ENCODE measurements at places on chromosomes 2 and 18.

DNA sequence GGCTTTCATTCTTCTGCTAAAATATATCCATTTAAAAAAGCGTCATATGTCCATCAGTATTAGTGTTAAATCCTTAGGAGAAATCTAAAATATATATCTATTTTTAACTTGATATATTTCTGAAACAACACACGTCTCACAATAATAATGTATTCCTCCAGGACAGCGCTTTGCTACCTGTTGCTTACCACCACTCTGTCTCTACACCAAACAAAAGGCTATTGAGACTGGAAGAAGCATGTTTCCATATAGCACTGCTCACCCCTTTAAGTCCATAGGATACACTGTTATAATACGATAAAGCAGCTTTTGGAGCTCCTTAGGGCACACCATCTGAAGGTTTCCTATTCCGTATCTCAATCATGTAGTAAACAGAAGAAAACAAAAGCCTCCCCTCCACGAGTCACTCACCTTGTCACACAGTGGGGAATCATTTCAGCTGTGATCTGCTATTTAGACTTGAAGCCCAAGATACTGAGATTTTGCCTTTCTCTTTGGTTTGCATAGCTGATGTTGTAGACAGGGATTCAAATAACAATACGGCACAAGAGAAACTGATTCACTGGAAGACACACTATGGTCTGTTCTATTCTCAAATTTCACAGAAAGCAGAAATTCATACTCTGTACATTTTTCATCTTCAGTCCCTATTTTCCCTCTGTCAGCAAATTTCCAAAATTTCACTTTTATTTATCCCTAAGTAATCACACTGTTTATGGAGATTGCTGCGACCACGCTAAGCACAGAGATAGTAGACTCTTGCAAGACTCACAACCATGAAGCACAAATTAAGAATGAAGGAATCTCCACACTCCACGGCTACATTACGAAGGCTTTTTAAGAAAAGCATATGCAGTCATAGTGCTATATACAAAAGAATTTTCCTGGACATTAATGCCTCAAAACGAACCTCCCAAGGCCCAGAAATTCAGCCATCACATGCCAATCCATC is 187.1 kb downstream of the TCF4 start:
- DNase-seq: no peak

DNA sequence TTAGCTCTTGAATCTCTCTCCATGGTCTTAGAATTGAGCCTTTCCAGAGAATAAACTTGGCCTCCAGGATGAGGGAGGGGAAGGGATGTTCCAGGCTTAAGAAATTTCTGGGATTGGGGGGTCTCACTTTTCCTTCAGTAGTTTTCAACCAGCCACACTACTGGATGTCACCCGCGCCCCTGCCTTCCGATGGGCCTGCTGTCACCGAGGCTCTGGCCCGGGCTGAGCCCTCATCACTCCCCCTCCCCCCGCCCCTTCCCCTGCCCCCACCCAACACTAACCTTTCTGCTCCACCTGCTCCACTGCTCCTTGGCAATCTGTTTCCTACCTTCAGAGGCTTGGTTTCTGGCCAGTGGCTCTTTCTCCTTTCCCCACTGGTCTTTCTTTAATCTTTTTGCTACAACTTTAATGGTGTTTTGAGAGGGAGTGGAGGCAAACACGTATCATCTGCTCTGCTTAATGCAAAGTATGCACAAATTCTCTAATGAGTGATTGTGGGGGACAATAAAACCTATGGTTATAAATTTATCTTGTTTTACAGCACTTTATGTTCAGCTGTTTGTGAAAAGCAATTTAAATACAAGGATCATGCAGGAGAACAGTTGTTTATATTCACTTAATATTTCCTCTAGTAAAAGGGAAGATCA is 155.1 kb downstream of the WDSUB1 start:
- DNase-seq: no peak

DNA sequence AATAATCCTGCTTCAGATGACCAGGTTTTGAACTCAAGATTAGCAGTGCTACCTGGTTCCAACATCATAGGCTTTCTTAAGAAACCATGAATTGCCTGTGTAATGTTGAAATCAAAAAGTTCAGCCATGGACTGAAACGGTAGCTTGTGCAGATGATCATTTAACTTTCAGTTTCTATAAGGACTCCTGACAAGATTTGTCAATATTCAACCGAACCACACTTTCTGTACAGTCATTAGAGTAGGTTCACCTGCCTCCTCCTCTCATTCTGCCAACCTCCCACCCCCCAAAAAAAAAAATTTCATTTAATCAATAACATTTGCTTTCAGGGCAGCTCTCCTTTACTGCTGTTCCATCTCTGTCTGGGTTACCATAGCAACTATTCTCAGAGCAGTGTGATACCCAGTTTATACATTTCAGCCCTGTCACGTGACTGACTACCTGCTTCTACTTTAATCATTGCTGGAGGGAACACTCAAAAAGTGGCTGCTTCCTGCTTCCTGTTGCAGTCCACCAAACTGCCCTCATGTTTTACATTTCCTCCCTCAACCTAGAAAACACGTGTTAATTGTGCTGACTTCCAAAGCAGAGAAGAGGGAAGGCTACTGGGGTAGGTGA is 275.5 kb downstream of the SS18 start:
- no peak for DNase-seq

DNA sequence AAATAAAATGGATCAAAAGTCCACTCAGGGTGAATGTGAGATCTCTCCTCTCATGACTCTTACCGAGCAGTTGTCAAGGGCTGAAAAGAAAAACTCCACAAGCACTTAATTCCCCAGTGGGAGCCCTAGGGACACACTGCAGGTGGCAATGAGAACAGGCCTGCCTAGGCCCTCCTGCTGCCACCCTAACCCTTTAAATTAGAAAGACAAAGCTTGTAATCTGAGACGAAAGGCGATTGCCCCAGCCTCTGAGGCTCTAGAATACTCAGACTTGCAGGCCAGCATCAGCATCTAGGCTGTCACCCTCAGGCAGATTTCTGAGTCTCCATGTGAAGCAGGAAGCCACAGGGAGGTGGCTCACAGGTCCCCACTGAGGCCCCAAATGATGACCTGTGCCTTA is 457.0 kb upstream of the MYT1L start:
- no peak for DNase-seq

DNA sequence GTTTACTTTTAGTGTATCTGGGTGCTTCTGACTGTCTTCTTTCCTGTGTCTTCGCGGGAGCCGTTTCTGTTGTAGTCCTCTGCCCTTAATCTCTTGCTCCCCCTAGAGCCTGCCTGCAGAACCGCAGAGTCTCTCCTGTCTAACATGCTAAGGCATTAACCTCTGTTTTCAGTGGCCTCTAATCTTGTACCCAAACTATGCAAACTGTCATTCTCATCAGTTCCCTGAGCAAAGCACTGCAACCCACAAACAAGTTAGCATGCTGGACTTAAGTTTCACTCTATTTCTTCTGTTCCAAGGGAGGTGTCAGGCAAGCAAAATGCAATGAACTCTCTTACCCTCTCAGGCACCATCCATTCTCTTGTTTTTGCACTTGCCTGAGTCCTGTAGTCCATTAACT is 138.4 kb downstream of the OTX1 start:
- peak; percentile 25 for DNase-seq

GRCh38 chr2:148814143-148814859 is 60.7 kb upstream of the KIF5C start:
- DNase-seq: no peak

GRCh38 chr2:222779145-222779832 is 81.5 kb upstream of the ACSL3 start:
- no peak for DNase-seq

DNA sequence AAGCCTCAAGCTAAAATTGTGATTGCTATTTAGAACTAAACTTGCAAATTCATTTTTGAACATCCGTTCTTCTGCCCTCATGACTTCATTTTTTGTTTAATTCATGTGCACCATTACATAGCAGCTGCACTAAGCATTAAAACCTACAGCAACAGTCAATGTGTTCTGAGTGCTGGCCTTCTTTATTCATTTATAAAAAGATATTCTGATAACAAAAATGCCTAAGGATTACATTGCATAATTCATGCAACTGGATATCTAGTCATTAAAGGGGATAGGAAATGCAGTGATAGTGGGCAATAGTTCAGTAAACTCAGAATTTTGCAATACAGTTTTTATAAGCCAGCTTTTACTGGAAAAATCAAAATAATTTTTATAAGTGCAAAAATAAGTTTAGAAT is 294.4 kb upstream of the EPC2 start:
- DNase-seq: no peak

- no peak for DNase-seq
These were observed 21.7 kb upstream of the POLI start for GRCh38 chr18:54247511-54248175.

- no peak for DNase-seq
These were observed 64.7 kb upstream of the MGAT5 start for GRCh38 chr2:134189009-134189720.

- DNase-seq: no peak
These were observed 88.7 kb upstream of the STPG4 start for GRCh38 chr2:47243596-47244323.

- no peak for DNase-seq
These were observed 31.6 kb downstream of the KCNK3 start for GRCh38 chr2:26723991-26724750.

GRCh38 chr2:7029291-7030059 is 112.3 kb downstream of the RNF144A start:
- no peak for DNase-seq

- DNase-seq: no peak
These were observed 2.2 kb downstream of the AQP4 start for GRCh38 chr18:26863122-26863879.

GRCh38 chr2:218370410-218371063 is 11.5 kb upstream of the SLC11A1 start:
- peak; percentile 10 for DNase-seq

GRCh38 chr2:131022731-131023130 is 70.5 kb downstream of the FAM168B start:
- no peak for DNase-seq

- DNase-seq: peak; percentile 66
These were observed 2.9 kb upstream of the BCL2L11 start for GRCh38 chr2:111117598-111118480.

- no peak for DNase-seq
These were observed 1343.2 kb upstream of the LRRTM1 start for GRCh38 chr2:81647715-81648230.

DNA sequence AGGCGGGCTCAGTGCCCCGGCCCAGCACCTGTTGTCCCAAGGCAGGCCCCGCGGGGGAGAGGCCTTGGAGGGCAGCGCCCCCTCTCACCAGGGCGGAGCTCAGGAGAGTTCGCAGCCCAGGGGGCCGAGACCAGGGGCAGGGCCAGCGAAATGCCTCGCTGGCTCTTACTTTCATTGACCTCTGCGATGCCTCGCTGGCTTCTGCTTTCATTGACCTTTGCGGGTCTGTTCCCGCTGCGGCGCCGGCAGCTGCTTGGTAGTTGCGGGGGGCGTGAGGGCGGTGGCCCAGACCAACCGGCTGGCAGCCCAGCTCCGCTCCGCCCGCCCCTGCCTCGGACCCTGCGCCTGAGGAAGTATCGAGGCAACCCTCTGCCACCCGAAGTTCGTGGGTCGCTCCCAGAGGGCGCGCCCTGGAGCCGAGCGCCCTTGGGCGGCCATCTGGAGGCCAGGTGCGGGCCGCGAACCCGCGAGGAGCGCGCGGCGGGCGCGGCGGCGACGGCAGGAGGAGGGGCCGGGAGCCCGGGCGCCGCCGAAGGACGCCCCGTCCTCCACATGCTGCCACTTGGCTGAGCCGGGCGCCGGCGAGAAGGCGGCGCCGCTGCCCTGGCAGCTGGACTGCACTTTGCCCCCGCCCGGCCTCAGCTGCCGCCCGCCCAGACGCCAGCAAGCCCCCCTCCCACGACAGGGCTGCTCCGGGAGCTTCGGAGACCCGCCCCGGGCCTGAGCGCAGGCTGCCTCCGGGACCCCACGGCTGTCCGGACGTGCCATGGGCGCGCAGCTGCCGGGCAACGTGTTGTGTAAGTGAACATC is 118.0 kb upstream of the MSTN start:
- DNase-seq: peak; percentile 75

DNA sequence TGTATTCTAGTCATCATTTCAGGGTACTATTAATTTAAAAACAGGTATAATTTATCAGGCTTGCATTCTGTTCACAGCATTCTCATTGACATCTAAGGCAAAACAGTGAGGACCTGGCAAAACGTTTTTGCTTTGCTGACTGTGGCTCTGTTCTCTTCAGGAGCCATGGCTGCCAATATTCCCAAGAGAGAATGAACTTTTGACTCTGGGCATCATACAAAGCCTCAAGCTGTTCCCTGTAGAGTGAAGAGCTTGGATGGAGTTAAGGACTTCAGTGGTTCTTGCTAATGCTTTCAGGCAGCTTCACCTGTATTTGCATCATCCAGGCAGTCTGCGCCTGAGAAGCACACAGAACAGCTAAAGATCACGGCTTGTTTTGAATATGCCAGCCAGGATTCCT is 65.9 kb upstream of the CAVIN2 start:
- DNase-seq: no peak
